SW 1271 (cell line): ENCODE measurements at places on chromosomes 16 and 17.

- no peak for DNase-seq
Observed at GRCh38 chr16:12837291-12837690, 33.6 kb upstream of the CPPED1 start.

DNA sequence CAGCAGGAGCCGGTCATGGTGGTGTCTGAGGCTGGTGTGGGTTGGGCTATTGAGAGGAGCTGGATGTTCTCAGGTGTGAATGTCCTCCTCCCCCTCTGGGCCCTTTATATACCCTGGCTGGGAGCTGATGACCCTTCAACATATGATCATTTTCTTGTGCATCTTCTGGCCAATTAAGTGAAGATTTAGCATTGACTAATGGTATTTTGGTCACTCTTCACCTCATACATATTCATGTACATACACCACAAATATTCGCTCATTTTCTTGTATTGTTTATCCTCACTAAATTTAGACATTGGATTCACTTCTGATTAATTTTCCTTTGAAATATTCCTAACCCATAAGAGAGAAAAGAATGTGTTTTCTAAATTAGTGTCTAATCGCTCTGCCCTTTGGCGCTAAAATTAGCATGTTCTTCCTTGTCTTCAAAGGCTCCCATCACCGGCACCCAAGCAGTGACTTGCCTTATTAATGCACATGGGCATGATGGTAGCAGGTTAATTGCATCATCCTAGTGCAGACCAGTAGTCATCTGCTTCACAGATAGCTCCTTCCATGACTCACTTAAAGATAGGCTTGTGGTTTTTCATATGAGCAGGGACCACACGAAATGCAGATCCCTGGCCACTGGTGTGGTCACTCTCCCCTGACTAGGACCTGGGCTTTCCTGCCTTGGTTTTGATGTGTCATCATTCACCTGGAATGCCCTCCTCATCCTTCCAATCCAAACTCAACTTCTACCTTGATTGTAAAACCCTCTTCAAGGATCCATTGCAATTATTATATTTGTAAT lies at the start of gene KRTAP2-4:
TSS of gene KRTAP2-4 (minus strand) at position 51 of the 796 bp plus-strand sequence. CDS start at position 17, 34 bp downstream.
- DNase-seq: peak; percentile 32

GRCh38 chr16:28935924-28936783 lies 4.4 kb downstream of the CD19 start:
- no peak for DNase-seq

DNA sequence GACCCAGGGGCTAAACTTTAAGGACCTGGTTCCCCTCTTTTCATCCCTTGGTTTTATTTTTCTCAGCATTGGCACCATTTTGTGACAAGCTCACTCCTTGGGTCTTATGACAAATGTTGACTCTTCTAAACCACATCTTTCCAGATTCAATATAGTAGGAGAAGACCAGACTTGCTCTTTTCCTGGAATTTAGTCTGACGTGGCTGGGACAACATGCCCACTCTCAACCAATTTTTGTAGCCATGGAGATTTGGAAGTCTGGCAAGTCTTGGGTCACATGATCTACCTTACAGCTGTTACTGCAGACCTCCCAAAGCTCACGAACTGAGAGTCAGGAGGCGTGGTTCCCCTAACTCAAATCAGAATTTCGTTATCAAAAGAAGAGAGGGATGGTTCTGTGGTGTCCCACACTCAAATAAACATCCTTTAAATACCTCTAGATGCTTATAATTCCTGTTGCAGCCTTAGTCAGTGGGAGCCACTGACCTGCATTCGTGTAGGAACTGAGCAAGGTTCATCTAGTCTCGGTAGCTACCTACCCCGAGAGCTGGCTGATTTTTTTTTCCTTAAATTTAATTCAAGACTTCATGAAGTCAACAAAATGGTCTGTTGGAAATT lies 683.5 kb downstream of the MAF start:
- DNase-seq: no peak

- no peak for DNase-seq
Observed at GRCh38 chr17:44187131-44187899, 543 bp downstream of the TMUB2 start.

GRCh38 chr17:79187186-79187585 lies 112.6 kb downstream of the ENGASE start:
- DNase-seq: no peak

GRCh38 chr17:59746849-59747445 lies 39.5 kb downstream of the VMP1 start:
- DNase-seq: peak; percentile 47

GRCh38 chr17:7557775-7558543 lies 591 bp upstream of the TNFSF13 start:
- no peak for DNase-seq

- DNase-seq: no peak
Observed at GRCh38 chr16:80807906-80808305, 3.5 kb upstream of the CDYL2 start.

- no peak for DNase-seq
Observed at GRCh38 chr17:82088838-82089722, 9.0 kb downstream of the FASN start.

DNA sequence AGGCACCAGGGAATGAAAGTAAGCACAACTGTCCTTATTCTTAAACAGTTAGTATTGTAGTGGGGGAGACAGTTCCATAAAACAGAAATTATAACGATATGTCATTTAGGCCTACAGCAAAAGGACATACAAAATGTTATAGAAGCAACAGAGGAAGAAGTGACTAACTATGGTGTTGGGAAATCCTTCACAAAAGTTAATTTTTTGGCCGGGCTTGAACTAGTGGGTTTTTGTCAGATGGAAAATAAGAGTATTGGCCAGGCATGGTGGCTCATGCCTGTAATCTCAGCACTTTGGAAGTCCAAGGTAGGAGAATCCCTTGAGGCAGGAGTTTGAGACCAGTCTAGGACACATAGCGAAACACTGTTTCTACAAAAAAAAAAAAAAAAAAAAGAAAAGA lies 127.8 kb downstream of the SSH2 start:
- no peak for DNase-seq

- DNase-seq: peak; percentile 10
Observed at GRCh38 chr16:49855280-49855821, 561 bp downstream of the ZNF423 start.

DNA sequence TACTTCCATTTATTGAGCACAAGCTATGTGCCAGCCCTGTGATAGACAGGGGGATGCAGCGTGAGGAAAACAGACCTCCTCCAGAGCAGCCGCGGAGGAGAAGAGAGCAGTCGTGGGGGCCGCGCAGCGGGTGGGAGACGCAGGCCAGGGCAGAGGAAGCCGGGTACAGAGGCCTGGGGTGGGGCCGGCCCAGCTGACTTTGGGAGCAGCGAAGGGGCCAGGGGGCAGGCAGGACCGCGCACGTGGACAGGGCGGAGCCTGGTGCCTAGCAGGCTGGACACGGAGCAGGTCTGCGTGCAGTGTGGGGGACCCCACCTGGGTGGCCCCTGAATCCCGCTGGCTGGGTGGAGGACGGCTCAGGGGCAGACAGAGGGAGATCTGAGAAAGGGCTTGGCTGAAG lies 46.2 kb downstream of the ZFPM1 start:
- DNase-seq: no peak

- DNase-seq: no peak
Observed at GRCh38 chr17:35684055-35684802, 47.2 kb upstream of the RASL10B start.

GRCh38 chr17:2042390-2042847 lies 597 bp downstream of the OVCA2 start:
- no peak for DNase-seq

GRCh38 chr17:80917716-80918560 lies 73.7 kb upstream of the CHMP6 start:
- DNase-seq: no peak

DNA sequence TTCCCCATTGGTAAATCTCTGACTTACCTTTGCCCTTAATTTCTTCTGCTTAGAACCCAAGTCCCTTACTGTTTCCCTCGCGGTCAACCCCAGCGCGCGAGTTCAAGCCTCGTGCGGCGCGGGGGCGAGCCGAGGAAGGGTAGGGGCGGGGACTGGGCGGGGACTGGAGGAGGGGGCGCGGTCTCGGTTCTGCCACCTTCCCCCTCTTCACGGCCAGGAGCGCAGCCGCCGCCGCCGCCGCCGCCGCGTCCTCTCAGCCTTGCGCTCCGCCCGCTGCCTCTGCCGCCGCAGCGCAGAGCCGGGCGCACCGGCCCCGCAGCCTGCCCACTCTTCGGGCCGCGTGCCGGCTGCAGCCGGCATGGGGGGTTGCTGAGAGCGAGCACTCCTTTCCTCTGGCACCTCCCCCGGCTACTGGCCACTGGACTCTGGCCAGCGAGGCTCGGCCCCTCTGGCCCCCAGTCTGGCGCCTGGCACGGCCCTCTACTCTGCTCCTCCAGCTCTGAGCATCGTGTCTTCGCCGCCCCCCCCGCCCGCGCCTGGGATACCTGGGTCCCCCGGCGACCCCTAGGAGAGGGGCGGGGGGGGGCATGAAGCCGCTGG lies at the start of gene RAPGEFL1:
TSS of gene RAPGEFL1 (plus strand) at position 196 of the 600 bp plus-strand sequence. CDS start at position 588, 392 bp downstream.
- DNase-seq: peak; percentile 42

- DNase-seq: no peak
Observed at GRCh38 chr17:34219405-34219804, 35.7 kb upstream of the CCL2 start.

DNA sequence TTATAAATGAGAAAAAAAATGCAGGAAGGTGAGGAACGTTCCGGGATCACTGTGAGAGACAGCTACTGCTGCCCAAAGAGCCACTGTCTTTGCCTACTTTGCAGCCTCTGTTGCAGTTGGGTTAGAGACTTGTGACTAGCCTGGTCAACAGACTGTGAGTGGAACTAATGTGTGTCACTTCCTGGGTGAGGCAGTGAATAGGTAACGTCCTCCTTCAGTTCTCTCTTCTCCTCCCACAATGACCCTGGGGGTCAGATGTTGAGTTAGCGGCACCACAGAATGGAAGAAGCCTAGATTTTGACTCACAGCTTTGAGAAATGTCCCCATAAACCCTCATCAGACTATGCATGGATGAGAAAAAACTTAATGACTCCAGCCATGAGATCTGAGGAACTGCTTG lies 5.2 kb downstream of the C16orf46 start:
- DNase-seq: peak; percentile 6

GRCh38 chr17:78251773-78252103 lies 20.3 kb downstream of the TMEM235 start:
- no peak for DNase-seq

DNA sequence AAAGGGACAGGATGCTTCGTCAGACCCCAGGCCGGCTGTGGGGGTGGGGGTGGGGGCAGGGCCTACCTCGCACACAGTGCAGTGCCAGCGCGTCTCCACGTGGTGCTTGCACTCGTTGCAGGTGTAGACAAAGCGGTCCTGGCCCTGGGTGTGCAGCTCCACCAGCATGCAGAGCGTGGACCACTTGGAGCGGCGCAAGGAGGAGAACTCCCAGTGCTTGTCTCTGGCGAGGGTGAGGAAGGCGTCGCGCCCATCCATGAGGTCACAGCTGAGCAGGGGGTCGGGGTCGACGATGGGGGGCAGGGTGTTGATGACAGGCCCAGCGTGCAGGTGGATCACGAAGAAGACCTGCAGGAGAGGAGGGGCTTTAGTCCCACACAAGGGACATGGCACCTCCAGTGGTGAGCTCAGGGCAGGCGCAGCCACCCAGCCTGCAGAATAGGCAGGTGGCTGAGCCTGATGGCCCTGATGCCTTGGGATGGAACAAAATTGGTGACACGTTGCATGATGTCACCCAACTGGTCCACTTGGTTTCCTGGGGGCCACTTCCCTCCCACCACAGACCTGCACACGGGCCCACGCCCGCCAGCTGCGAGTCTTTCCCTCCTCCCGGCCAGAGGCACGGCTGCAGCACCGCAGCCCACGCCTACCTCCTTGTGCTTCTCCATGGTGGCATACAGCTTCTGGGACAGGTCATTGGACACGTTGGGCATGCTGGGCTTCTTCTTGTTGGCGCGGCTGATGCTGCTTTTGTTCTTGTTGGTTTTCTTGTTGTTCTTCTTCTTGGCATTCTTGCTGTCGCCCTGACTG lies 14.0 kb upstream of the TRAP1 start:
- no peak for DNase-seq

- DNase-seq: no peak
Observed at GRCh38 chr17:34445101-34445500, 82.1 kb upstream of the CCL1 start.

GRCh38 chr16:8572919-8573724 lies 17.2 kb downstream of the TMEM114 start:
- no peak for DNase-seq

- no peak for DNase-seq
Observed at GRCh38 chr16:80440667-80441066, 100.1 kb upstream of the DYNLRB2 start.

- DNase-seq: no peak
Observed at GRCh38 chr16:2189252-2189893, 7.0 kb downstream of the CASKIN1 start.

GRCh38 chr16:27819881-27820610 lies 243.5 kb downstream of the GSG1L start:
- DNase-seq: no peak

GRCh38 chr16:5412731-5413130 lies 315.1 kb upstream of the EEF2KMT start:
- DNase-seq: no peak

- DNase-seq: no peak
Observed at GRCh38 chr17:1786708-1787107, 24.8 kb downstream of the SERPINF1 start.

DNA sequence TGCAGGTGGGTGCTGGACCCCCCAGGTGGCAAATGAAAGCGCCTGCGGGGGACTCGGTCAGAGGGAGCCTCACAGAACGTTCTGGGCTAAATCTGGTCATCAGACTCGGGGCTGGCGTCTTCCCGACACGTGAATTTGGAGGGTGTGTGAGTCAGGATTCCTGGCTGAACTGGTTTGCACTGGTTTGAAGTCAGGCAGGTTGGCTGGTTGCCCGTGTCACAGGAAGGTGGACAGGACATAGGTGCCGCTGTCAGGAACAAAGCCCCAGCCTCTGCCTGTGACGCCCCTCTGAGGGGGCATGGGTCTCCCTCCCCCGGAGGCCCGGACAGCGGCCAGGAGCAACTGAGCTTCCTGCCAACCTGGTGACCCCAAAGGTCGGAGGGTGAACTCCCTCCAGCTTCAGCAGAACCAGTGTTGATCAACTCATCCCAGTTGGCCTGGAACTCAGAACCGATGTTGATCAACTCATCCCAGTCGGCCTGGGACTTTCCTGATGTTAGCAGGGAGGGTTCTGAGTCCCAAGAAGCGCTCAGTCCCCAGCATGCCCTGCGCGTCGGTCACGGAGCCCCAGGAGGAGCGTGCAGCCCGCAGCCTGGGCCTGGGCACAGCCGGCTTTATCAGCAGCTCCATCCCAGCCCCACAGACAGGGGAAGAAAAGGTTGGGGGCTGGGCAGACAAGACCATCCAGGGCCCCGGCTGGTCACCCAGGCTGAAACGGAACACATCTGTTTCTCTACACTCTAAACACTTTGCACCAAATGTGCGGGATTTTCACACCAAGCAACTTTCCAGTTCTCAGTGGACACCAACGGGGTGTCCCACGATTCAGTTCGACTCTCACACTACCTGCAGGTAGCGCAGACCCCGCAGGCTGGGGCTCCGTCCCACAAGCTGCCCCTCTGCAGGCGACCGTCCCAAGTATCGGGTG lies 14.4 kb upstream of the METRNL start:
- DNase-seq: no peak

DNA sequence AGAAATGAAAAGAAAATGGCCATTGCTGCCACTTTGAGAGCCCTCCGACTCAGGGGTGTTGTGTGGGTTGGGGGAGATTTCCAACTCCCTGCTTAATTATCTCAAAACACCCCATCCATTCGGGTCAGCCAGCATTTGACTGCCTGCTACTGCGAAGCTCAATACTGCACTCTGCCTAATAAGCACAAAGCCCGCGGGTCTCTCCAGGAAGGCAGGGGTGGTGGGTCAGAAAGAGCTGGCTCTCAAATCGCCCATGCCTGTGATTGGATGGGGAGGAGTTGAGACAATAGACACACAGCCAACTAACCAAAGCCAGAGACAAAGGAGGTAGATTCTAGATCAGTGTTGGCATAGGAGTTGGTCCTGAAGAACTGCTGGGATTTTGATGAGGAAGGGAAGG lies 2.3 kb upstream of the XAF1 start:
- no peak for DNase-seq
